ENCODE measurements at places on chromosomes 2 and 18.
A peak's percentile ranks its signal among the peaks of the same experiment; 100 is the strongest.

DNA sequence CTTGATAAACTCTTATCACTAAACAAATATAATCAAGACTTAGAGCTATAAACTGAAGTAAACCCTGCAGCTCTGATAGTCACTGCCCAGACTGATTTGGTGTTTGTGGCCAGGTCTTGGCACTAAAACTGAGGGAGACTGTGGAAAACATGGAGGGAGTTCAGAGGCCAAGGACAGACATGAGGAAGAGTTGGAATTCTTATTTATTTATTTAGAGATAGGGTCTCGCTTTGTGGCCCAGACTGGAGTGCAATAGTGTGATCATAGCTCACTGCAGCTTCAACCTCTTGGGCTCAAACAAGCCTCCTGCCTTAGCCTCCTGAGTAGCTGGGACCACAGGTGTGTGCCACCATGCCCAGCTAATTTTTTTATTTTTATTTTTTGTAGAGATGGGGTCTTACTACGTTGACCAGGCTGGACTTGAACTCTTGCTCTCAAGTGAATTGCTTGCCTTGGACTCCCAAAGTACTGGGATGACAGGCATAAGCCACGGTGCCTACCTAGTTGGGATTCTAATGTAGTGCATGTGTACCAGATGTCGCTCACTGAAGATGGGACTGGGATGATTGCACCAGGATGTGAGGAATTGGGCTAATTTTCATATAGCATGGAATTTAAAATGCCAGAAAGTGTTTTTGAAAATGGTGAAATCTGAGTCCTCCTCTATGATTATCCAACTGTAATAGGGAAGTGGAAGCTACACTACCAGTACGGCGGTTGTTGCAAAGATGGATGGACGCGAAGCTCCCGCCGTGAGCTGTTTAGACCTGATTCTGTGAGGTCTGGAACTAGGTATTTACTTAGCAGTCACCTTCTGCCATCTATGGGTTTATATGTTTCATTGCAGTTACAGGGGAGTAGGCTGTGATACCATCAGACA lies 52.7 kb upstream of the CTLA4 start:
- no peak for DNase-seq

DNA sequence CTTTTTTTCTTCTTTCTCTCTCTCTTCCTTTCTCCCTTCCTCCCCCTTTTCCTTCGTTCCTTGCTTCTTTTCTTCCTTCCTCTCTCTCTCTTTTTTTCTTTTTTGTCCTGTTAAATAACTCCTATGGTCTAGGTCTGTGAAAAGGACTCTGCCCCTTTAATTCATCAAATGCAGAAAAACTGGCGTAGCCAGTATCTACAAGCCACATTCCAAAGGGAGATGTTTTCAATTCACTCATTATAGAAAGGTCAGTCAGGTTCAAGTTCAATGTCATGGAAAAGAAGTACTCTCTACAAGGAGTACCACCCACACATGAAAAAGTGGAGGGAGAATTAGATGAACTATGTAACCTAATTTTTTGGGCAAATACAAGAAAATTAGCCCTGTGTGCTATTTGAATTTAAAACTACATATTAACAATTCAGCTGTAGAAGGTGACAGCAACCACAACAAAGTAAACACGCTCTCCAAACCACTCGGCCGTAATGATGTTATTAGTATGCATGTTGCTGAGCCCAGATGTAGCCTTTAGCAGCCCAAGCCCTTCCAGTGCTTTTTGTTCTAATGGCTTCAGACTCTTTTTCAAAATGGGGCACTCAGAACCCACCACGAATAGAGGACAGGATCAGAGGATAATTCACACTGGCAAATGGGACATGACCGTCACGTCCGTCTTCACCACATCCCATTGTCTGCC lies 735.4 kb upstream of the FANCL start:
- DNase-seq = no peak

GRCh38 chr2:34188464-34189303 lies 589.6 kb upstream of the FAM98A start:
- DNase-seq = no peak

- DNase-seq = no peak
Measured at GRCh38 chr2:198498516-198498915, 694.1 kb downstream of the PLCL1 start.

- DNase-seq = no peak
Measured at GRCh38 chr2:61340242-61340641, 130.6 kb downstream of the USP34 start.

DNA sequence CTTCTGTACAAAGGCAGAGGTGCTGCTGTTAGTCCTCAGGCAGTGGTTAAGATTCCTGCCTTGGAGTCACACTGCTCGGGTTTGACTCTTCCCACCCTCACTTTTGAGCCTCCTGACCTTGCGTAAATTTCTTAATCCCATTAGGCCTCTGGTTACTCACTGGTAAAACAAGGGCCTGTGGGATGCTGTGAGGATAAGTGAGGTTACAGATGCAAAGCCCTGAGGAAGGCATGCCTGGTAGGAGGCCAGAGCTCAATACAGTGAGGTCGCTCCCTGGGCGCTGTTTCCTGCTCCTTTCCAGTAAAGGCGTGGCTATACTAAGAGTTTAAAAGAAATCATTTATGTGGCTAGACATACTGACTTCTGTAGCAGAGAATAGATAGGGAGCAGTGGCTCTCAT lies 127.5 kb upstream of the TMEM200C start:
- DNase-seq = peak; percentile 64

DNA sequence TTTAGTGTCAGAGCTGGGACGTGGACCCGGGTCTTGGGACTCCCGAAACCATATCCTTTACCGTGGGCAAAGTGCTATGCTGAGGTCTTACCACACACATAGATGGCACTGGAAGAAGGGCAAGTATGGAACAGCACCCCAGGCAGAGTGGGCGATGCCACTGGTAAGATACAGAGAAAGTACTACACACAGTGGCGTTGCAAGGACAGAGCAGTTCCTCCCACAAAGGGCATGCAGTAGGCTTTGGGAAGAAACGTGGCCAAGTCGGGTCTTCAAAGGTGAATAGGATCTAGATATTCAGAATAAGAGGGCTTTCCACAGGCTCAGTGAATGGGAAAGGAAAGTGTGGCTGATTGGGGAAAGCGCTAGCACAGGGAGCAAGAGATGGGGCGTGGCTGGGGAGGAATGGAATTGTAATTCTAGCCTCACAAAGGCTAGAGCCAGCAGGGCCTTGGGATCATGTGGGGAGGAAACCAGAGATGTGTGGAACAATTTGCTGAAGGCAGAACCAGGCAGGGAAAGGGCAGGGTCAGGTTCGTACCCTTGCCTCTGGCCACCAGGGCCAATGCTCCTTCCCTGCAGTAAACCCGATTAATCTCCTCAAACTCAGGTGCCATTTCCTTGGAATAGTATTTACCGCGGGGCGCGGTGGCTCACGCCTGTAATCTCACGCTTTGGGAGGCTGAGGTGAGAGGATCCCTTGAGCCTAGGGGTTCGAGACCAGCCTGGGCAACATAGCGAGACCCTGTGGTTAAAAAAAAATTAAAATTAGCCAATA lies 36.0 kb downstream of the PCBP1 start:
- peak; percentile 81 for DNase-seq

DNA sequence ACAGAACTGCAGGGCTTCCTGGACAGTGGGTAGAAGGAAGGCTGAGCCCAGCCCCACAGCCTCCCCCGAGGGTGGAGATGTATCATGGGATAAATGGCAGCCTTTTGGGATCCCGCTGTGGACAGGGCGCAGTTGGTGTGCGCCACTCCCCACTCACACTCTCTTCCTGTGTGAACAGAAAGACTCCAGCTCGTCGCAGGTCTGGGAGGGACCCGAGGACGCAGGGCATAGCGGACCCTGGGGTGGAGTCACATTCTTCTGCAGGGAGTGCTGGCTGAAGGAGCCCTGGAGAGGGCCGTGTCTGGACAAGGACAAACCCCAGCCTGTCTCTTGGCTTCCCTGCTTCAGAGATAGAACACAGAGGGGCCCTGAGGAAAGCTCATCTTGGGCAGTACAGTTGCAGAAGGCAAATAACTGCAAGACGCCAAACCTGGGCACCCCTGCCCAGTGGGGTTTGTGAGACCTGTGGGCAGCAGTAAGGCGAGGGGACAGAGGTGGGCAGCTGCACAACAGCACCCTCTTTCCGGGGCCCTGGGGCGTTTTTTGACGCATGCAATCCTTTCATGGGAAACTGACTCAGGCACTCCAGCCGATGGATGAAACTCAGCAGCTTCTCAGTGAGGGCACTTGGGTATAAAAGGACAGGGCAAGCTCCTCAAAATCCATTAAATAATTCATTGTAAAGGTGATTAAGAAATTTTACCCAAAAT lies 101.9 kb downstream of the USP40 start:
- DNase-seq = no peak

GRCh38 chr2:72145289-72145657 lies 2.4 kb downstream of the CYP26B1 start:
- no peak for DNase-seq

- DNase-seq = peak; percentile 75
Measured at GRCh38 chr2:119517433-119517832, 6.8 kb downstream of the SCTR start.

DNA sequence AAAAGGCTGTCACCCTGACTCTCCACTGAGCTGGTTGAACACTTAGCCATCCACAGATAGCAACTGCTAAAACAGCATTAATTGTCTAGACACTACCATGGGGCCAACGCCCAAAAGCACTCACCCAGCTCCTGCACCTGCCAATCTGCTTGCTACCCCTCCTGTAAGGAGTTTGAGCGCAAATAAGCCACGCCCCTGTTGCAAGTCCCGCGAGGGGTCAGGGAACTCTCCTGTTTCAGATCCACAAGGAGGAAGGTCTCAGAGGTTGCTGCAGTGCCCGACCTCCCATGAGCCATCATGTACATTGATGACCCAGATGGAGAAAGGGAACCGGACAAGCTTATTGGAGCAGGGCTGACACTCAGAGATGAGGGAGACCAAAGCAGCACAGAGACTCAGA lies 106.8 kb downstream of the ZNF516 start:
- DNase-seq = no peak

DNA sequence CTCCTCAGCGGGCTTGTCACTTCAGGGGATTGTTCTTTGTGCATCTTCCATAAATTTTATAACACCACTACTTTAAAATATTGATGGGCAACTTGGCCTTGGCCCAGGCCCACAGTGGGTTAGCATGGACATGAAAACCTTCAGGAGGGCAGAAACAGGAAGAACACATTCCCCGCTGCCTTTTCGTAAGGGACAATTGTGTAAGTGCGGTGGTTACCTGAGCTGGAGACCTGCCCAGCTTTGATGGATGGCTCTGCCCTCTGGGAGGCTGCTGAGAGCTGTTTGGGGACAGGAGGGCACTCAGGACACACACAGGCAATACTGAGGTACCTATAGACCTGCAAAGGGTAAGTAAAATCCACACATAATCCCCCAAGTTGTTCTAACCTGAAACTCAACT lies 46.8 kb downstream of the FECH start:
- DNase-seq = no peak

DNA sequence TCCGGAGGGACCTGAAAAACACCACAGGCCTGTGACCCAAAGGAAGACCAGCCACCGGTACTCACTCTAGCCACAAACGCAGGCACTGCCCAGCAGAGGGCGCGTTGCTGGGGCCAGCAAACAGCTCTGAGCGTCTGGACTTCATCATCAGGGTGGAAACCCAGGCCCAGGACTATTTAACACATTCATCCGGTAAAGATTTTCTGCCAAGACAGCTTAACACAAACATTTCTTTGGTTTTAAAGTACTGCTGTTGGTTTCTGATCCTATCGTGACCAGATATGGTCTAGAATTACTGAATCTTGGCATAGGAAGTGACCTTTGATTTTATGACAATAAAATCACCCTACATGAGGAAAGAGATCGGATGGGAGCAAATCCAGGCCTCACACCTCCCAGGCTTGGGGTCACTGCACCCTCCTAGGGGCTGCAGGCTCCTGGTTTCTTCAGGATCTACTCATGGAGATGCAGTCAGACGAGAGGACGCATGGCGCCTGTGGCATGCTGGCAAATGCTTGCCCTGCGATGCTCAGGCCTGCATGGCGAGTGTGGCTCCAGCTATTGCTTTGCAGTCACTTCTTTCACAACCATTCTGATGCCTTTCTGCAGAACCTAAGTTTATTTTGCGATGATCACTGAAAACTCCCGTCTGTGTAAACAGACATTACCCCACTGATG lies 130.4 kb downstream of the COL4A4 start:
- DNase-seq = peak; percentile 81

Measured in ecto neural progenitor cell (in vitro differentiated cells).